ENCODE measurements at places on chromosomes 1 and 21. TPM values are rescaled to one million over a fixed set of nuclear protein-coding genes. Genes with fewer than 3 reads are reported as not detected.

SELP gene
- 6.1 TPM for polyA plus RNA-seq

TFF2 gene
- not detected for polyA plus RNA-seq

FYB2 gene
- 0.77 TPM for polyA plus RNA-seq

C1orf185 gene
- polyA plus RNA-seq = not detected

ICOSLG gene
- 14.0 TPM for polyA plus RNA-seq

LAMC1 gene
- polyA plus RNA-seq = 285 TPM

DNAJC28 gene
- polyA plus RNA-seq = 6.6 TPM

HEATR1 gene
- polyA plus RNA-seq = 29.8 TPM

VWA5B1 gene
- polyA plus RNA-seq = 1.2 TPM
